ENCODE measurements at places on chromosomes 6 and 20. TPM values are rescaled to one million over a fixed set of nuclear protein-coding genes. Genes with fewer than 3 reads are reported as not detected.

DNA sequence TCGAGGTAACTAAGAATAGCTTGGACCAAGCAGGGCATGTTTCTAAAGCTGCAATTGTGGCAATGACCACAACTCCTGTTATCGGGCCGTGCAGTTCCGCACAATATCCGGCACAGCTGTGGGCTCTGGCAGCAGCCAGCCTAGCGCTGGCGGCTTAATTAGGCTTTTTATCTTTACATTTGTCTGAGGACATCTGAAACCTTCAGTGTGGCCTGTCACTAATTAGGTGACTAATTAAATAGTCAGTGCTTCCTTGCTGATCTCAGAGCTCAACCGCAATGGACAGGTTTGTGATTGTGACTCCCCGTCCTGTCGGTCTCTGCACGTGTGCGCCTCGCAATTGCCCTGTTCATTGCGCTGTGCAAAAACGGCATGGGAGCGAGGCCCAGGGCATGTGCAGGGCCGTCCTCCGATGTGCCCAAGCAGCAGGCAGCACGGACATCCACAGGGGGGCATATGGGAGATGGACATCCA is 134.8 kb upstream of the INSM1 start:
- peaks cover 40% of the 10 kb centered on the region for H3K27me3 ChIP-seq
- no peak for DNase-seq
- H3K36me3 ChIP-seq: no peaks in the 10 kb centered on the region
- H3K4me1 ChIP-seq: no peaks in the 10 kb centered on the region

- no peaks in the 10 kb centered on the region for H3K4me1 ChIP-seq
- H3K36me3 ChIP-seq: no peaks in the 10 kb centered on the region
- no peak overlapping the region for H3K27ac ChIP-seq
- no peak overlapping the region for H3K4me3 ChIP-seq
- DNase-seq: no peak
- H3K27me3 ChIP-seq: no peaks in the 10 kb centered on the region
Measured at GRCh38 chr6:125639466-125640020, 109.9 kb upstream of the HEY2 start.

GRCh38 chr6:71599359-71599758 is 287.0 kb upstream of the RIMS1 start:
- H3K27me3 ChIP-seq: no peaks in the 10 kb centered on the region
- H3K4me1 ChIP-seq: no peaks in the 10 kb centered on the region
- H3K36me3 ChIP-seq: no peaks in the 10 kb centered on the region
- H3K27ac ChIP-seq: no peak overlapping the region

DNA sequence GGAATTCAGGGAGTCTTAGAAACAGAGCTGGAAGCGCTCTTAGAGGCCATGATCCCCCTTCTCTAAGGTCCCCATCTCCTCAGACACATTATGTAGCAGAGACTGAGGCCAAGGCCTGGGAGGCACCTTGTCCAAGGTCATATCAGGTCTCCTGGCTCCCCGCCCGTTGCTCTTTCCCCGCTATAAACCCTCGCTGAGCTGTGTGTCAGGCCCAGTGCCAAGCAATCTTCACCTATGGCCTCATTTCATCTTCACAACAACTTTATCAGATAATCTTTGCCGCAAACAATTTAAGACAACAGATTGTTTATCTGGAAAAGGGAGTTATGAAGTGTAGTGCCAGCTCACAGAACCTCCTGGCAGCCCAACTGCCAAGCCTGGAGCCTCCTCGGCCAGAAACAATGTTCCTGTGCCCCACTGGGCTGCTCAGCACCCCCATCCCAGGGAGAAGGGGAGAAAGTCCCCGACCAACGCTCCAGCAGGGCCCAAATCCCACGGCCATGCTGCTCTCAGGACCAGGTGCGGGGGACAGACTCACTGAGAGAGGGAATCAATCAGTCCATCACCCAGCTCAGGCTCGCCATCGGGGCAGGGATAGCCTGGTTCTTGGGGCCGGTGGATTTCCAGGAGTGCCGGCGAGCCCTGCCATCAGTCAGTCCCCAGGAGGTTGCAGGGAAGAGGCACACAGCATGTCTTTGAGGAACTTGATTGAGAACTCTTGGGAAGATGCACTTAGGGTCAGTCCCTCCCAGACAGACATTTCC is 16.9 kb upstream of the FANCE start:
- H3K4me1 ChIP-seq: peaks cover 59% of the 10 kb centered on the region
- H3K36me3 ChIP-seq: no peaks in the 10 kb centered on the region
- no peak for DNase-seq
- peaks cover 2% of the 10 kb centered on the region for H3K27me3 ChIP-seq
- no peak overlapping the region for H3K27ac ChIP-seq
- no peak overlapping the region for H3K4me3 ChIP-seq

GRCh38 chr6:48397887-48398286 is 286.9 kb upstream of the PTCHD4 start:
- no peaks in the 10 kb centered on the region for H3K4me1 ChIP-seq
- no peaks in the 10 kb centered on the region for H3K27me3 ChIP-seq
- H3K36me3 ChIP-seq: no peaks in the 10 kb centered on the region
- no peak for DNase-seq
- H3K27ac ChIP-seq: no peak overlapping the region
- no peak overlapping the region for H3K4me3 ChIP-seq

The PSMB8 gene
- 41.2 TPM for polyA plus RNA-seq

The SEL1L2 gene
- polyA plus RNA-seq: not detected

The ASIP gene
- polyA plus RNA-seq: not detected

DNA sequence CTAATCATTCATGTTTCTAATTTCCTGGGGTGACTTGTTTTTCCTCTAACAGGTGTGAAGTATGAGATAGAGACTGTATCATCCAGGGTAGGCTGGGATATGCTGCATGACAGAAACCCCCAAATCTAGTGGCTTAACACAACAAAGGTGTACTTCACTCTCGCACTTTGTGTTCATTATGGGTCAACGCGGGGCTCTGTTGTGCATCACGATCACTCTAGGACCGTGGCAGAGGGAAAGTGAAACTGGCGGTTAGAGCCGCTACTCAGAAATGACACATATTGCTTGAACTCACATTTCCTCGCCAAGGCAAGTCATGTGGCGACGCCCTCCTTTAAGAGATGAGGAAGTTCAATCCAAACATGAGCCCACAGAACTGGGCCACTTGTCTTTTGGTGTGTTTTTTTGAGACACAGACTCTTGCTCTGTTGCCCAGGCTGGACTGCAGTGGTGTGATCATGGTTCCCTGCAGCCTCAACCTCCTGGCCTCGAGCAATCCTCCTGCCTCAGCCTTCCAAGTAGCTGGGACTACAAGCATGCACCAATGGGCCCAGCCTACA is 41.3 kb downstream of the PCNA start:
- DNase-seq: peak; percentile 60
- peaks cover 36% of the 10 kb centered on the region for H3K4me1 ChIP-seq
- peak overlapping the region; percentile 59 for H3K4me3 ChIP-seq
- H3K36me3 ChIP-seq: no peaks in the 10 kb centered on the region
- peak overlapping the region; percentile 2 for H3K27ac ChIP-seq

The OR2J3 gene
- polyA plus RNA-seq: 0.46 TPM

The TAF4 gene
- polyA plus RNA-seq: 6.6 TPM

DNA sequence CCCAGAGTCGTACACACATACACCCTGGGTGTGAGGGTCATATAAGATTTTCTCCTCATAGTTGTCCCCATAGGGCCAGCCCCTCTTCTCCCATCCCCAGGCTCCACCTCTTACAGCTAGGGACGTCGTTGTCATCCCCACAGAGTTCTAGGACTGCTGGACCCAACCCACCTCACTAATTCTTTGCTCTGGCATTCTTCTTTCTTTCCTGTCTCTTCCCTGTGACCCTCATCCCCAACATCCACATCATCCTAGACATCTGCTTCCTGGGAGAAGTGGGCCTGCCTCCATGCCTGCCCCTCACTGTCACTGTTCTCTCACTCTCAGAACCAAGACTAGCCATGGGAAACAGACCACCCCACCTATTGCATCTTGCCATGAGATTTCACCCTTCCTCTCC is 1.1 kb downstream of the PSMF1 start:
- peak overlapping the region; percentile 99 for H3K4me3 ChIP-seq
- no peaks in the 10 kb centered on the region for H3K27me3 ChIP-seq
- peaks cover 25% of the 10 kb centered on the region for H3K36me3 ChIP-seq
- peaks cover 71% of the 10 kb centered on the region for H3K4me1 ChIP-seq
- no peak for DNase-seq

- H3K4me3 ChIP-seq: no peak overlapping the region
- peak overlapping the region; percentile 15 for H3K27ac ChIP-seq
- no peaks in the 10 kb centered on the region for H3K27me3 ChIP-seq
- H3K4me1 ChIP-seq: no peaks in the 10 kb centered on the region
Measured at GRCh38 chr20:444862-445426, 17.4 kb downstream of the TBC1D20 start.

GRCh38 chr20:25394276-25394675 is 3.6 kb upstream of the ABHD12 start:
- no peak overlapping the region for H3K27ac ChIP-seq
- peaks cover 43% of the 10 kb centered on the region for H3K4me1 ChIP-seq
- DNase-seq: no peak
- no peaks in the 10 kb centered on the region for H3K36me3 ChIP-seq
- no peaks in the 10 kb centered on the region for H3K27me3 ChIP-seq

GRCh38 chr6:113172531-113172966 is 684.6 kb upstream of the MARCKS start:
- no peak for DNase-seq
- H3K27ac ChIP-seq: no peak overlapping the region
- H3K36me3 ChIP-seq: no peaks in the 10 kb centered on the region
- H3K27me3 ChIP-seq: no peaks in the 10 kb centered on the region

The OPN5 gene
- polyA plus RNA-seq: not detected

DNA sequence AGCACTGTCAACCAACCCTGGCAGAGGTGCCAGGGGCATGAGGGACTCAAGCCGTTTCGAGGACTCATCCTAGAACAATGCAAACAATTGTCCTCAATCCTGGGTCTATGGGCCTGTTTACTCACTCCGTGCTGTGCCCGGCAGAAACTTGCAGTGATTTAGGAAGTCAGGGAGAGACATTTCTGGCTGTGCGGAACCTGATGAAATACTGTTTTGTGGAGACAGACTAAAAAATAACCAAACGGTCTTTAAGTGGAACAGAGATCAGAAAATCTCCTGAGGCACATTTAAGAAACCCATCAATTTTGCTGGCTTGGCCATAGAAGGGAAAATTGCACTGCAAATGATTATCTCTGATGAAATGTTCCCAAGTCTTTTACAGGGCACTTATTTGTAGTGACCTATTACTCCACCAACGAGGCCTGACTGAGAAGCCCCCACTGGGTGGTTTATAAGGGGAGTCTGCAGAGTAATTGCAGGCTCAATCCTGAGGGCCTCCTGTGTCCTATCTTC is 79.8 kb upstream of the KCNK16 start:
- no peaks in the 10 kb centered on the region for H3K4me1 ChIP-seq
- no peaks in the 10 kb centered on the region for H3K27me3 ChIP-seq
- no peak overlapping the region for H3K4me3 ChIP-seq
- H3K27ac ChIP-seq: no peak overlapping the region
- H3K36me3 ChIP-seq: no peaks in the 10 kb centered on the region

GRCh38 chr20:19083136-19083621 is 129.3 kb upstream of the SLC24A3 start:
- no peaks in the 10 kb centered on the region for H3K36me3 ChIP-seq
- DNase-seq: no peak
- no peak overlapping the region for H3K4me3 ChIP-seq
- H3K27ac ChIP-seq: no peak overlapping the region
- H3K4me1 ChIP-seq: no peaks in the 10 kb centered on the region

The MARCKS gene
- 24.3 TPM for polyA plus RNA-seq

- H3K27me3 ChIP-seq: no peaks in the 10 kb centered on the region
- peaks cover 5% of the 10 kb centered on the region for H3K4me1 ChIP-seq
- no peak for DNase-seq
- no peak overlapping the region for H3K4me3 ChIP-seq
- H3K27ac ChIP-seq: no peak overlapping the region
- H3K36me3 ChIP-seq: no peaks in the 10 kb centered on the region
Measured at GRCh38 chr6:143964674-143965081, 43.4 kb downstream of the PLAGL1 start.

The BFSP1 gene
- polyA plus RNA-seq: 0.24 TPM

GRCh38 chr6:126337323-126337722 is 2.6 kb upstream of the CENPW start:
- peaks cover 5% of the 10 kb centered on the region for H3K27me3 ChIP-seq
- H3K36me3 ChIP-seq: no peaks in the 10 kb centered on the region
- no peak overlapping the region for H3K4me3 ChIP-seq
- H3K4me1 ChIP-seq: peaks cover 15% of the 10 kb centered on the region
- DNase-seq: no peak

- peaks cover 2% of the 10 kb centered on the region for H3K27me3 ChIP-seq
- no peak overlapping the region for H3K27ac ChIP-seq
- no peaks in the 10 kb centered on the region for H3K36me3 ChIP-seq
Measured at GRCh38 chr6:62283796-62284411, 2.1 kb downstream of the KHDRBS2 start.

- DNase-seq: no peak
- H3K36me3 ChIP-seq: no peaks in the 10 kb centered on the region
- H3K27ac ChIP-seq: no peak overlapping the region
- H3K27me3 ChIP-seq: peaks cover 30% of the 10 kb centered on the region
- no peak overlapping the region for H3K4me3 ChIP-seq
Measured at GRCh38 chr20:17320456-17320855, 93.6 kb downstream of the PCSK2 start.

DNA sequence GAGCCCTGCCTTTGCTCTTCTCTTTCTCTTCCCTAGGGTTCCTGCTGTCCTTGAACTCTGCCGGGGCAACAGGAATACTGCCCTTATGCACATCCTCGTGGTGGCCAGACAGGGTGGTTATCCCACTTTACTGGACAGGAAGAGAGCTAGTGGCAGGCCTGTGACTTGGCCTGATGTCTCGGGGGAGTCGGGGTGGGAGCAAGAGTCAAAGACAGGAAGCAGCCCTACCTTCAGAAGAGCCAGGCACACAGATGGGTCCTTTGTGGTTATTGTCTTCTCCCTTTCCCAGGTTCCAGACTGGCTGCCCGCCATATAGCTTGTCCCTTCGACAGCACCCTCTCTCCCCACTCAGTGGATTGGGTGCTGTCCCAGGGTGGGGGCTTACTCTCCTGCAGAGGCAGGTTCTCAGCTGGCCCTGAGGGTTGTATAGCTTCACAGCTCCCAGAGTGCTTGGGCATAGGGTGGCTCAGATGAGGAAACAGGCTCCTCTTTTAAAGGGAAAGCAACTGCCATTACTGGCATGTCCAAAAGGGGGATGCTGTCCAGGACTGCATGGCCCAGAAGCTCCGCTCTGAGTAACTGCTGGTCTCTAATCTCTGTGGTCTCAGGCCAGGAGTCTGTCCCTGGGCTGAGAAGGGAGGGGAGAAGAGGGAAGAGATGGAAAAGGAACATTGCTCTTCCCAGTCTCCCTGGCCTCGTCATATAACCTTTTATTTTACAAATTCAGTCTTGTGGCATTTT is 17.3 kb downstream of the PLCG1 start:
- no peak overlapping the region for H3K4me3 ChIP-seq
- H3K4me1 ChIP-seq: peaks cover 61% of the 10 kb centered on the region
- no peak for DNase-seq
- no peak overlapping the region for H3K27ac ChIP-seq
- H3K36me3 ChIP-seq: peaks cover 5% of the 10 kb centered on the region

The GJA1 gene
- polyA plus RNA-seq: 0.03 TPM

The FABP7 gene
- not detected for polyA plus RNA-seq

DNA sequence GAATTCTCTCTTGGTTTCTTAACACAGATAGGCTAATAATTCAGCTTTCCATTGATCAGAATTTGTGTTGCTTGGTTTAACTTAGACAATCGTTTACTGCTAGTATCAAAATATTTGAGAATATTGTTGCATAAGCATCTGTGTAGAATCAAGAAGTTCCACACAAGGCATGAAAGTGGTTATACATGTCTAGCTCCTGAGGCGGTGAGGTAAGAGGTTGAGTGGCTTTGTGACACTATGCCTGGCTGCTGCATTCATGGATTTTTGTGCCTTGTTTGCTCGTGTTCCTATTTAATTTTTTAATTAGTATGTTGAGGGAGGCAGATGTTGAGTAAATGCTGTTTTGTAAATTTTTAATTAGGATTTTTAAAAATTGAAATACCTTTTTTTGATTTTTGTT is 10.2 kb downstream of the PKIB start:
- H3K4me1 ChIP-seq: no peaks in the 10 kb centered on the region
- H3K27ac ChIP-seq: no peak overlapping the region
- no peaks in the 10 kb centered on the region for H3K27me3 ChIP-seq
- H3K4me3 ChIP-seq: no peak overlapping the region
